ENCODE measurements at places on chromosomes 5 and 9.

DNA sequence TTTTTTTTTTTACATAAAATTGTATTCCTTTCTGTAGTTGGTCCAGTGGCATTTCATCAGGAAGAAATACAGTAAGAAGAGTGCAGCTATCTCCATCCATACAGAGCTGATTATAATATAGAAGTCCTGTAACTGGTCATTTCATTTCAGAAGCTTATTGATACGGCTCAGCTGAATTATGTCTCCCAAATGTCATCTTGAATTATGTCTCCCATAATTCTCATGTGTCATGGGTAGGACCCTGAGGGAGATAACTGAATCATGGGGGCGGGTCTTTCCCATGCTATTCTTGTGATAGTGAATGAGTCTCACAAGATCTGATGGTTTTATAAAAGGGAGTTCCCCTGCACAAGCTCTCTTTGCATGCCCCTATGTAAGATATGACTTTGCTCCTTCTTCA lies 492.9 kb downstream of the CHSY3 start:
- DNase-seq: no peak

GRCh38 chr5:131289738-131290137 lies 25.9 kb downstream of the CDC42SE2 start:
- no peak for DNase-seq

DNA sequence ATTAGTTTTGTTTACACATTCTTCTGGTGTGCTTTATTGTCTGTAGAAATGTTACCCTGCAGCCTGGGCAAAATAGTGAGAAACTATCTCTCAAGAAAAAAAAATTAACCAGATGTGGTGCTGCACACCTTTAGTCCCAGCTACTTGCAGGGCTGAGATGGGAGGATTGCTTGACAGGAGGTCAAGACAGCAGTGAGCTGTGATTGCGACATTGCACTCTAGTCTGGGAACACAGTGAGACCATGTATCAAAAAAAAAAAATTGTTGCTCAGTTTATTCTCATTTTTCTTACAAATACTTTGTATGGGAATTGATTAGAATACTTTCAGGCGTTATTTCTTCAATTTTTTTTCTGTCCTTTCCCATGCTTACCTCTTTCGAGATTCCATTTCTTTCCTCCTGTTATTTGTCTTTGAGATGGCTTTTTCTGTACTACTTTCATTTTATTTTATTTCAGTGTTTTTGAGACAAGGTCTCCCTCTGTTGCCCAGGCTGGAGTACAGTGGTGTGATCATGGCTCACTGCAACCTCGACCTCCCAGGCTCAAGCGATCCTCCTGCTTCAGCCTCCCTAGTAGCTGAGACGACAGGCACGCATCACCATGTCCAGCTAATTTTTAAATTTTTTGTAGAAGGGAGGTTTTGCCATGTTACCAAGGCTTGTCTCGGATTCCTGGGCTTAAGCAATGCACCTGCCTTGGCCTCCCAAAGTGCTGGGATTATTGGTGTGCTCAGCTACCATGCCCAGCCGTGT lies 24.9 kb downstream of the TENT2 start:
- no peak for DNase-seq

GRCh38 chr9:33011831-33012230 lies 10.4 kb upstream of the APTX start:
- no peak for DNase-seq

GRCh38 chr9:134040781-134041648 lies 15.7 kb downstream of the BRD3OS start:
- DNase-seq: no peak

DNA sequence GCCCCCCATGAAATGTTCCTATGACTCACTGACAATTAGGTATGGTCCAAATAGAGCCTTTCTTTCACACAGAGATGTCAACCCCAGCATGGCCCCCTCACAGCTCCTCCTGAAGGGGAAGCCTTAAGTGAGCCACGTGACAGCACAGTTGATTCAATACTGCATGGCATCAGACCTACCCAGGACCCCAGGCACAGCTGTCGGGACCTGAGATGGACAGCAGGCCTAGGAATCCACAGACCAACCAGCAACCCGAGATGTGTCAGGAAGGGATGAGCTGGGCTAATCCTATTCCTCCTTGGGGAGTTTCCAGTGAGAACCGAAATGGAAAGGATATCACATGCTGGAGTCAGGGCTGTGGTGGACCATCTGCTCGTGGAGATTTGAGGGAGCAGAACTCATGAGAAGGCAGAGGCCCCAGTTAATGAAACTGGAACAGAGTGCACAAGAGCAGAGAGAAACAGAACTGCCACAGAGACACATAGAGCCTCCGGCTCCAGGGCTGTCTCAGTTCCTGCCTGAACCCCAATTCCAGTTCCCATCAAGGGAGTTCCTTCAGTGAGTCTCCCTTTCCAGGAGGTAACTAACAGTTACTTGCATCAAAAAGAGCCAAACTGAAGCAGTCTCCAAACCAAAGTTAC lies 42.1 kb upstream of the SMIM23 start:
- DNase-seq: no peak

GRCh38 chr9:130766927-130767307 lies 68.1 kb upstream of the ABL1 start:
- DNase-seq: no peak

DNA sequence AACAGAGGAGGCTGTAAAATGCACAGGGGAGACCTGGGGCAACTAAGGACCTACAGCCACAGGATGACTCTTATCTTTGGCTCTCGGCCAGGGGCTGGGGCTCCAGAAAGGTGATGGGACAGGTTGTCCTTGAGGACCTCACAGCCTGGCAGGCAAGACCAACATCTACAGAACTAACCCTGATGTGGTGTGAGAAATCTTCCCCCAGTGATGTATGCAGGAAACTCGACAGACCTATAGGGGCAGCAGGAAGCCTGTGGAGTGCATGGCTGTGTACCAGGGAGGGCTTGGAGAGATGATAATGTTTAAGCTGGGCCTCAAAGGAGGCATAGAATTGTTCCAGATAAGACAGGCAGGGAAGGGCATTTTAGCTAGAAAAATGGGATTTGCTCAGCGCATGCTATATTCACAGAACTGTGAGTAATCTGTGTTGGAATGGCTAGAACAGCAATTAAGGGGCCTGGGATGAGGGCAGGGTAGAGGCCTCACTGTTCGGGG lies 68.5 kb upstream of the SLC25A51 start:
- DNase-seq: no peak

GRCh38 chr9:34957492-34958410 lies at the start of gene PHF24:
TSS of gene PHF24 (plus strand) at chr9:34958285. CDS start at chr9:34971299, 13,014 bp downstream.
- no peak for DNase-seq

DNA sequence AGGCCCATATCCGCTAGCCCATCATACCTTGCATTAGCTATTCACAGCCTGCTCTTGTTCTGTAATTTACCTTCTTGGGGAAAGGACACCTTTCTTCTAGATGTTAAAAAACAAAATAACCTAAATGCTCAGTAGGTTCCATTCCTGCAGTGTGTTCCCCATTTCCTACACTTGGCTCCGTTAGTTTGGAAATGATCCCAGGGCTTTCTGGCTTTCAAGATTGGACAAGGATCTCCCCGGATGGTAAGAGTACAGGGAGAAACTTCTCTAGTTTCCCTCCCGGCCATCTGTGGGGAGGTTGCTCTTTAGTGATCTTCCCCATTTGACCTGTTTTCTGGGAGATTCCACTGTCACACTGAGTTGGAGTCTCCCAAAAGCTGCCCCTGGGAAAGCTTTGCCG lies 27.3 kb upstream of the STC2 start:
- DNase-seq: no peak

DNA sequence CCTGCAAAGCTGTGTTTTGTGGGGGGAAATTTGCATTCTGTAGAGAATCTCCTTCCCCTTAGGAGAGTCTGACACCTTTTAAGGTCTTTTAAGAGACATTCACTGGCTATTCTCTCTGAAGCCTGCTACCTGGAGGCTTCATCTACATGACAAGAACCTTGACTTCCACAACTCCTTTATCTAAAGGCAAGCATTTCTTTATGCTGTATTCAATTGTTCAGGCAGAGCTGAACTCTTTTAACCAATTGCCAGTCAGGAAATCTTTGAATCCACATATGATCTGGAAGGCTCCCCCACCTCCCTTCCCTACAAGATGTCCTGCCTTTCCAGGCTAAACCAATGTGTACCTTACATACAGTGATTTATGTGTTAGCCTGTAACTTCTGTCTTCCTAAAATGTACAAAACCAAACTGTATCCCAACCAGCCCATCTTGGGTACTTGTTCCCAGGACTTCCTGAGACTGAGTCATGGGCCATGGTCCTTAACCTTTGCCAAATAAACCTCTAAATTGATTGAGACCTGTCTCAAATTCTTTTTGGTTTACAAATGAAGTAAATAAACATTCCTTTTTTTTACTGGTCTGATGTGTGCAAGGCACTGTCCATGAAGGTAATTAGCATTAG lies 9.9 kb downstream of the C9orf85 start:
- no peak for DNase-seq

- DNase-seq: no peak
Measured at GRCh38 chr5:93793159-93793781, 51.9 kb upstream of the POU5F2 start.
